Activated CD4-positive, alpha-beta T cell treated with anti-CD3 and anti-CD28 coated beads, Interleukin-2, amount 10 ng/mL, durations not matched to agents 24 days and 14 days (primary cell): ENCODE measurements at places on chromosomes 3 and 15. TPM values are rescaled to one million over a fixed set of nuclear protein-coding genes. Genes with fewer than 3 reads are reported as not detected.

Gene CHRD
- 0.07 TPM in 1 of 2 replicates, not detected in the other for total RNA-seq

Gene ESYT3
- total RNA-seq = 0.17 and 0.23 TPM in 2 replicates

Gene ADAMTSL3
- not detected in 2 replicates for total RNA-seq

Gene MAGI1
- 2.0 and 2.2 TPM in 2 replicates for total RNA-seq

Gene GDPGP1
- 9.9 and 11.9 TPM in 2 replicates for total RNA-seq

Gene TGFBR2
- 45.3 and 47.6 TPM in 2 replicates for total RNA-seq

Gene CA12
- 0.43 and 0.63 TPM in 2 replicates for total RNA-seq

Gene RTF1
- total RNA-seq = 36.6 and 38.1 TPM in 2 replicates

Gene FEZF2
- total RNA-seq = not detected in 2 replicates

Gene PIK3R4
- total RNA-seq = 30.8 and 34.7 TPM in 2 replicates

Gene RLBP1
- not detected in 2 replicates for total RNA-seq

Gene GOLGA8Q
- total RNA-seq = 0.77 TPM in 1 of 2 replicates, not detected in the other

Gene CAMKV
- 1.2 and 1.6 TPM in 2 replicates for total RNA-seq

Gene FGF12
- not detected in 2 replicates for total RNA-seq

Gene SSR3
- 151 and 153 TPM in 2 replicates for total RNA-seq

Gene NUDT16
- total RNA-seq = 8.4 TPM in 2 replicates

Gene WNT5A
- not detected in 2 replicates for total RNA-seq

Gene NFKBIZ
- total RNA-seq = 57.2 and 59.2 TPM in 2 replicates

Gene MORC1
- not detected in 2 replicates for total RNA-seq

Gene PCSK6
- 4.7 and 5.4 TPM in 2 replicates for total RNA-seq

Gene TNFAIP8L3
- total RNA-seq = 0.52 and 0.77 TPM in 2 replicates

Gene GRK7
- total RNA-seq = not detected in 2 replicates

Gene CEP19
- total RNA-seq = 3.9 and 4.0 TPM in 2 replicates

Gene LYSMD2
- total RNA-seq = 15.4 and 15.5 TPM in 2 replicates

Gene AGBL1
- total RNA-seq = not detected in 2 replicates
